GM23248 (cell line): ENCODE measurements at places on chromosomes 7 and 10. TPM values are rescaled to one million over a fixed set of nuclear protein-coding genes. Genes with fewer than 3 reads are reported as not detected.

- DNase-seq = no peak
Observed at GRCh38 chr10:59314268-59314667, 48.1 kb downstream of the FAM13C start.

GRCh38 chr10:49161411-49161997, 26.7 kb downstream of the TMEM273 start:
- peak; percentile 83 for DNase-seq

GRCh38 chr10:100148353-100149211, 37.2 kb downstream of the ERLIN1 start:
- DNase-seq = peak; percentile 82

GRCh38 chr7:125154930-125155329, 225.3 kb upstream of the POT1 start:
- DNase-seq = no peak

- no peak for DNase-seq
Observed at GRCh38 chr10:17255512-17255911, 27.5 kb downstream of the VIM start.

DNA sequence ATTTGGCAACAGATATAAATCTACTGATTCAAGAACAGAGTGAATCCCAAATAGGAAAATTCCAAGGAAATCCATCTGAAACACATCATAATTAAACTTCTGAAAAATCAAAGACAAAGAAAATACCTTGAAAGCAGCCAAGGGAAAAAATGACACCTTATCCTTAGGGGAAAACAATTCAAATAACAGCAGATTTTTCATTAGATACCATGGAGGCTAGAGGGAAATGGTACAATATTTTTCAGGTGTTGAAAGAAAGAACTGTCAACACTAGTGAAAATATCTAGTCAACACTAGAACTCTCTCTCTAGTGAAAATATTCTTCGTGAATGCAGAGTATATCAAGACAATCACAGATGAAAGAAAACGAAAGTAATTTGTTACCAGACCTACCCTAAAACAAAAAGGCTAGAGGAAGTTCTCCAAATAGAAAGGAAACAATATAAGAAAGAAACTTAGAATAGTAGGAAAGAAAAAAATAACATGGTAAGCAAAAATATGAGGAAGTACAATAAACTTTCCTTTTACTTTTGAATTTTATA, 5.7 kb upstream of the FAM241B start:
- no peak for DNase-seq

- DNase-seq = no peak
Observed at GRCh38 chr10:81848514-81848913, 26.5 kb upstream of the NRG3 start.

DNA sequence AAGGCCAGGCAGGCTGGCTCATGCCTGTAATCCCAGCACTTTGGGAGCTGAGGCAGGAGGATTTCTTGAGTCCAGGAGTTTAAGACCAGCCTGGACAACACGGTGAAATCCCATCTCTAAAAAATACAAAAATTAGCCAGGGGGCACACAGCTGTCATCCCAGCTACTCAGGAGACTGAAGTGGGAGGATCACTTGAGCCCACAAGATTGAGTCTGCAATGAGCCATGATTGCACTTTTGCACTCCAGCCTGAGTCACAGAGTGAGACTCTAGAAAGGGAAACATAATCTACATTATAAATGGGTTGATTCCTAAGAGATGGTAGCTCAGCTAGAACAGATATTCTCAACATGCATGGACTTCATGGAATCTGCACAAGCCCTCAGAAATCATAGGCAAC, 6.3 kb upstream of the LIPF start:
- DNase-seq = peak; percentile 63

- DNase-seq = no peak
Observed at GRCh38 chr7:1329966-1330800, 97.5 kb downstream of the UNCX start.

GRCh38 chr7:157684157-157684908, 347.5 kb downstream of the DNAJB6 start:
- DNase-seq = no peak

- DNase-seq = peak; percentile 92
Observed at GRCh38 chr10:96832721-96833219, 672 bp downstream of the LCOR start.

DNA sequence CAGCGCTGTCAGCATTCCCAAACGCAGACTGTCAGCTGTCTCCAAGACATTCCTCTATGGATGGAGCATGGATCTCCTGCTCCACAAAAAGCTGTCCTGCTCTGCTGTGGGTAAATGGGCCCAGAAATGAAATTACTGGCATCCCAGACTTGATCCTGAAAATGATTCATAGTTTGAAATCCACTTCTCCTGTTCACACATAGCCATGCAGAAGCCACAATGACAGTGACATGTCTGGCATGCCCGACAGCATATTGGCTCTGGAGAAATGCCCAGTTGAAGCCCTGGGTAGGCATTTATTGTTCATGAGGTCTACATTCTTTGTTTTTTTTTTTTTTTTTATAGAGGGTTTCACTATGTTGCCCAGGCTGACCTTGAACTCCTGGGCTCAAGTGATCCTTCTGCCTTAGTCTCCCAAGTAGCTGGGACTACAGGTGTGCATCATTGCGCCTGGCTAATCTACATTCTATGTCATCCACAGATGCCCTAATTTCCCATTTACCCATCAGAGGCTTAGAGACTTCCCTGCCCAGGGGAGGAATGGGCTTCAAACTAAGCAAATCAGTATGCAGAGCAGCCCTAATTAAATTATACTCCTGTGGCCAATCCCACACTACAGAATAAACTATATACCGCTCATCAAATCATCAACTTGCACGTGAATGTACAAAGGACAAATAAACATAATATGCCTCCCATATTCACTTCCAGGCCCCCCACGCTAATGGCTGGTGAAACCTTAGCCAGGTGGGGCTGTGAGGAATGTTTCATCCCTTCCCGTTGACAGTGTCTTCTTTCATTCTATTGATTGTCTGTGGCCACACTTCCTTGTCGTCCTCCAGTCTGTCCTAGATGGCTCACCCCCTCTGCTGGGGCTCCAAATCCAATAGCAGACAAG, 61.8 kb upstream of the EEPD1 start:
- no peak for DNase-seq

DNA sequence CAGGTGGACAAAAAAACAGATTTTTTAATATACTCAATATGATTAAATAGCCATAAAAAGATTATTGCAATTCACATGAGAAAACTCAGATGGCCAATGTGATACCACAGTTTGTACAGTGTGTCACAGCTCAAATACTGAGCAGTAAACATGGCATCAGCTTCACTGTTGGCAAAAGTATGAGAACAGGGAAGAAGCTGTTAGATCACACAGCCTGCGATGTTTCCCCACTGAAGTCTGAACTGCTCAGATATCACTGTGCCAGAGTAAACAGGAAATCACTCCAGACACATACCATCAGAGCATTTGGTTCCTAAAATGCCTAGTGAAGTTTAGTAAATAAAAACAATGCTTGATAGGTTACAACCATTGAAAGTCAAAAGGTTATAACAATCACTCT, 347.8 kb downstream of the ETV1 start:
- peak; percentile 62 for DNase-seq

GRCh38 chr10:75505840-75506506, 74.5 kb downstream of the LRMDA start:
- DNase-seq = no peak

- no peak for DNase-seq
Observed at GRCh38 chr10:27826369-27826768, 80.8 kb upstream of the MKX start.

GRCh38 chr10:8183241-8183704, 128.8 kb downstream of the GATA3 start:
- DNase-seq = no peak

GIMAP1 gene
- not detected in 2 replicates for total RNA-seq

FXYD4 gene
- not detected in 2 replicates for total RNA-seq

SAMD9 gene
- 26.2 and 31.2 TPM in 2 replicates for total RNA-seq

CLCN1 gene
- not detected in 2 replicates for total RNA-seq

LRRTM3 gene
- not detected in 2 replicates for total RNA-seq

MUC12 gene
- 0.54 and 1.5 TPM in 2 replicates for total RNA-seq

TCAF2 gene
- total RNA-seq = 3.4 and 5.9 TPM in 2 replicates

DLX6 gene
- not detected in 2 replicates for total RNA-seq
